ENCODE measurements at places on chromosomes 3 and 15.
A peak's percentile ranks its signal among the peaks of the same experiment; 100 is the strongest.

DNA sequence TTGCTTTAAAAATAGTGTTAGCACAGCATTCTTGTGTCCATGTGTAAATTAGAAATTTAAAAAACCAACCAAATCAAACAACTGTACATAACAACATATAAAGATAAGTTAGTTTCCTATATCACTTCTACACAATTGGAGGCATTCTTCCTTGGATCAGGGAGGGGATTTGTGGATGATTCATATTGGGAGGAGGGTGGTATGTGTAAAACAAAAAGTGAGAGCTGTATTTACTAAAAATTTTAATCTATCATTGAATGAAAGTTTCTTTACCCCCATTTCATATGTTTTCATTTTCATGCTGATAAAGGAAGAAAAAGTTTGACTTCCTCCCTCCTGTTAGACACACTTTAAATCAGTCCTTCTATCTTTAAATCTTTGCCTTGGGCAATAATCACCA, 325.0 kb downstream of the SATB1 start:
- no peaks in the 10 kb centered on the region for H3K27me3 ChIP-seq
- no peak overlapping the region for H3K4me3 ChIP-seq
- no peak for DNase-seq
- H3K36me3 ChIP-seq = peaks cover 5% of the 10 kb centered on the region
- H3K4me1 ChIP-seq = peaks cover 25% of the 10 kb centered on the region
- H3K27ac ChIP-seq = peak overlapping the region; percentile 62

DNA sequence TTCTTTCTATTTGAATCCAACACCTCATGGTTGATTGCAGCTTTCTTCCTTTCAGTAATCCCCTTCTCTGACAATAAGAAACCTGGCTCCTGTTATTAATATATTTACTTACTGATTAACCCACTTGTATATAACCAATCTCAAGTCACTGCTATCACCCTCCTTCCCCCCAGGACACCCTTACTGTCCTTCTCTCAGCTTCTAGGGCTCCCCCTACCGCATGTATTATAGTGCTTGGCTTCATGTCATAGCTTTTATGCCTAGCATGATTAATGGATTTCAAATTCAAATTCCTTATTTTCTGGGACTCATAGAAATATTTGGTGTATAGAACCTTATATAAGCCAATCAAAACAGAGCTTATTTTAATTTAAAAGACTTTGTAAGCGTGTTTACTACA, 75.7 kb upstream of the BNIP2 start:
- H3K27ac ChIP-seq = no peak overlapping the region
- no peak overlapping the region for H3K4me3 ChIP-seq
- no peaks in the 10 kb centered on the region for H3K36me3 ChIP-seq
- peaks cover 20% of the 10 kb centered on the region for H3K27me3 ChIP-seq
- DNase-seq = no peak
- H3K4me1 ChIP-seq = no peaks in the 10 kb centered on the region

- peaks cover 12% of the 10 kb centered on the region for H3K27me3 ChIP-seq
- DNase-seq = no peak
- H3K4me3 ChIP-seq = no peak overlapping the region
- no peak overlapping the region for H3K27ac ChIP-seq
- H3K4me1 ChIP-seq = no peaks in the 10 kb centered on the region
- H3K36me3 ChIP-seq = no peaks in the 10 kb centered on the region
Observed at GRCh38 chr3:133330065-133330464, 69.8 kb upstream of the BFSP2 start.

- H3K36me3 ChIP-seq = peaks cover 5% of the 10 kb centered on the region
- no peak overlapping the region for H3K27ac ChIP-seq
- H3K27me3 ChIP-seq = no peaks in the 10 kb centered on the region
Observed at GRCh38 chr15:67571648-67572415, 29.3 kb downstream of the MAP2K5 start.

- H3K4me3 ChIP-seq = no peak overlapping the region
- no peaks in the 10 kb centered on the region for H3K36me3 ChIP-seq
- H3K4me1 ChIP-seq = peaks cover 16% of the 10 kb centered on the region
Observed at GRCh38 chr3:186258968-186259367, 103.1 kb downstream of the DGKG start.

GRCh38 chr15:62803856-62804400, 238.6 kb upstream of the TPM1 start:
- no peaks in the 10 kb centered on the region for H3K27me3 ChIP-seq
- H3K27ac ChIP-seq = no peak overlapping the region
- DNase-seq = no peak
- H3K4me3 ChIP-seq = no peak overlapping the region

- DNase-seq = no peak
- H3K27me3 ChIP-seq = no peaks in the 10 kb centered on the region
- H3K4me1 ChIP-seq = peaks cover 6% of the 10 kb centered on the region
- no peak overlapping the region for H3K27ac ChIP-seq
- no peak overlapping the region for H3K4me3 ChIP-seq
Observed at GRCh38 chr3:160779040-160779439, 23.0 kb downstream of the PPM1L start.

DNA sequence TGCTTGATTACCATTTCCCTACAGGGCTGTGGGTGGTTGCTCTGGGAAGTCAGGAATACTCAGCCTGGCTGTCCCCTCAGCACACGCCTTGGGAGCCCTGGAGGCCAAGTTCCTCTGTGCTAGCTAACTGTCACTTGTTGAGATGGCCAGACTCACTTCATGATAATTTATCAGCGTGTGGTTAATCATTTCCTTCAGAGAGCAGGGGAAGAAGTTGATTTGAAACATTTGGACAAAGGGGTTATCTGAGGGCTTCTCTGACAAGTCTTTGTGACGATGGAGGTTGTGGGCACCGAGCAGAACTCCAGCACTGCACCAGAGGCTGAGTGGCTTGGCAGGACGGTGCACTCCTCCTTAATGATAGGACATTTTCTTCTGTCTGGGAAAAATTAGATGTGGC, 61.9 kb downstream of the WHAMM start:
- H3K4me3 ChIP-seq = no peak overlapping the region
- H3K27me3 ChIP-seq = no peaks in the 10 kb centered on the region
- no peak for DNase-seq
- H3K36me3 ChIP-seq = no peaks in the 10 kb centered on the region

GRCh38 chr3:33141006-33141405, 27.2 kb downstream of the CRTAP start:
- no peaks in the 10 kb centered on the region for H3K27me3 ChIP-seq
- no peak overlapping the region for H3K27ac ChIP-seq
- DNase-seq = no peak
- H3K4me1 ChIP-seq = peaks cover 52% of the 10 kb centered on the region
- H3K36me3 ChIP-seq = peaks cover 34% of the 10 kb centered on the region

DNA sequence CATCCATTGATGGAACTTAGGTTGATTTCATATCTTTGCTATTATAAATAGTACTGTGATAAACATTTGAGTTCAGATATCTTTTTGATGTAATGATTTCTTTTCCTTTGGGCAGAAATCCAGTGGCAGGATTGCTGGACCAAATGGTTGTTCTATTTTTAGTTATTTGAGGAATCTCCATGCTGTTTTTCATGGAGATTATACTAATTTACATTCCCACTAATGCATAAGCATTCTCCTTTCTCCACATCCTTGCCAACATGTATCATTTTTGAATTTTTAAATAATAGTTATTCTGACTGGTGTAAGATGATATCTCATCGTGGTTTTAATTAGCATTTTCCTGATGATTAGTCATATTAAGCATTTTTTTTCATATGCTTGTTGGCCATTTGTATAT, 144.0 kb upstream of the SUCLG2 start:
- no peaks in the 10 kb centered on the region for H3K4me1 ChIP-seq
- no peak overlapping the region for H3K4me3 ChIP-seq
- H3K36me3 ChIP-seq = peaks cover 1% of the 10 kb centered on the region
- no peak overlapping the region for H3K27ac ChIP-seq

GRCh38 chr3:151259664-151260063, 18.7 kb downstream of the P2RY14 start:
- no peaks in the 10 kb centered on the region for H3K27me3 ChIP-seq
- DNase-seq = no peak
- H3K27ac ChIP-seq = no peak overlapping the region
- no peaks in the 10 kb centered on the region for H3K36me3 ChIP-seq

GRCh38 chr15:66156310-66156975, 97.1 kb downstream of the MEGF11 start:
- H3K27ac ChIP-seq = no peak overlapping the region
- peaks cover 74% of the 10 kb centered on the region for H3K27me3 ChIP-seq
- no peak for DNase-seq
- H3K4me3 ChIP-seq = no peak overlapping the region
- no peaks in the 10 kb centered on the region for H3K4me1 ChIP-seq

GRCh38 chr3:102536456-102536855, 101.6 kb downstream of the ZPLD1 start:
- H3K4me3 ChIP-seq = no peak overlapping the region
- H3K36me3 ChIP-seq = no peaks in the 10 kb centered on the region
- H3K4me1 ChIP-seq = no peaks in the 10 kb centered on the region
- no peak for DNase-seq

DNA sequence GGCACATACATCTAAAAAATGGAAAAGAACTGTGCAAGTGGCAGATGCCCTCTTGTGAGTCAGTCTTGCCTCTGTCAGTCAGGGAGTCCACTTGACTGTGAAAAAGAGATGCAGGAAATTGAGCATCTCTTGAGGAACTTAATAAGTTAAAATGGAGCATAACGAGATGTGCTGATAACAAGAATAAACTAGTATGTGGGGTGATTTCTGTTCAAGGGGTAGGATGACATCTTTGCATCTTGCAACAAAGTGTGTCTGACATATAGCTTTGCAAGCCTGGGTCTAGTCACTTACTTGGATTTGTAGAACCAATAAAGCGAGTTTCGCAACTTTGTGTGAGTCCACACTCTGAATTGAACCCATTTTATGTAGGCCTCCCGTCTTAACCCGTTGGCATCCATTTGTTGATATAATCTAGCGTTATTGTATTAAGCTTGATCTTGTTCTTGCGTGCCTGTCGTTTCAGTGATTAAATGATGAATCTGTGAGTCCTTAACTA, 2.2 kb downstream of the USP3 start:
- no peak for DNase-seq
- H3K4me3 ChIP-seq = peak overlapping the region; percentile 74
- peaks cover 71% of the 10 kb centered on the region for H3K4me1 ChIP-seq

DNA sequence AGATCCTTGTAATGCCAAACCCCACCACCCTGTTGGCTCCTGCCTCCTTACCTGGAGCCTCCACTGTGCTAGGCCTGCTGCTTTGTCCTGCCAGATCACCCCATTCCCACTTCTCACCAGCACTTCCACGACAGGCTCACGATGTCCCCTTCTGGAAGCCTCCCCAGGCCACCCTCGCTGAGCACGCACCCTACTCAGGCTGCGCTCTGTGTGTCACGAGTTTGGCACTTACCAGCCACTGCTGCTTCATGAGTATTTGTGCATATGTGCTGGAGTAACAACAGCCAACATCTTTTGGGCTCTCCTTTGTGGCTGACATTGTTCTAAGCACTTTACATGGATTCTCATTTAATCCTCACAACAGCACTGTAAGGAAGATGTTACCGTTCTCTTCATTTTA, 58.1 kb downstream of the PDIA5 start:
- H3K27me3 ChIP-seq = no peaks in the 10 kb centered on the region
- H3K4me1 ChIP-seq = peaks cover 27% of the 10 kb centered on the region
- H3K27ac ChIP-seq = peak overlapping the region; percentile 12

DNA sequence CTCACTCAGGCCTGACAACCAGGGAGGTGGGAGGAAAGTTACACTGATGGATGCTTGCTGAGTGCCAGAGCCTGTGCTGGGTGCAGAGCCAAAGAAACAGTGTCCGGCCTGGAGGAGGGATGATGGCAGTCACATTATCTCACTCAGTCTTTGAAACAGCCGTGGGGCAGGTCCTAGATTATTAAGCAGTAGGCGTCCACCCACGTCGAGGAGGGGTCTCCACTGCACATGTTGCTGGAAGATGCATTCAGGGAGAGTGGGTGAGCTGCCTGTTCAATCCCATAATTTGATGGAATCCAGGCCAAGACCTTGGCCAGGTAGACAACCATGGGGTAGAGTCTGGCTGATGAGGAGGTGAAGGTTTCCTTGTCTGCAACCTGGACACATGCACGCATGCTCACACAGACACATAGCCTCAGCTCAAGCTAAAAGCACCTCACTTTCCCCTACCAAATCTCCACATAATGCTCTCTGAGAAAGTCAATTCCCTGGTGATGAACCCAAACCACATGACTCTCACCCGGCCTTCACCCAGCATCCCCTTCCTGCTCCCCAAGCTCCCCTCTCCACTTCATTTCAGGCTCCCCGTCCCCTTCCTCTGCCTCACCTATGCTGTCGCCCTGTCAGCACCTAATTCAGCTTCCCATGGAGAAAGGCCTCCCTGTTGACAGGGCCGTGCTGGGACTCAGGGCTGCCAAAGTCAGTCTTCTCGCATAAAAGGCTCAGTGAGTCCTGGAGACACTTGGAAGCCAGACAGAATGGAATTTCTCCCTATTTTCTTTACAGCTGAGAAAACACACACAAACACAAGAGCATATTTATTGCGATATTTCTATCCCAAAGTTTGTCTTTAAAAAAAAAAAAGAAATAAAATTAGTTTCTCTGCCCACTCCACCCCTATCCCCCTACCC, 29.8 kb downstream of the ACAN start:
- peaks cover 4% of the 10 kb centered on the region for H3K36me3 ChIP-seq
- peak overlapping the region; percentile 97 for H3K27ac ChIP-seq
- no peak for DNase-seq
- peaks cover 60% of the 10 kb centered on the region for H3K4me1 ChIP-seq
- H3K27me3 ChIP-seq = no peaks in the 10 kb centered on the region
- H3K4me3 ChIP-seq = peak overlapping the region; percentile 51

GRCh38 chr3:13581485-13582365, 32.8 kb downstream of the FBLN2 start:
- H3K4me3 ChIP-seq = no peak overlapping the region
- H3K36me3 ChIP-seq = no peaks in the 10 kb centered on the region

GRCh38 chr3:112531358-112531781, 30.4 kb downstream of the ATG3 start:
- no peak overlapping the region for H3K4me3 ChIP-seq
- H3K4me1 ChIP-seq = no peaks in the 10 kb centered on the region
- H3K27ac ChIP-seq = no peak overlapping the region

GRCh38 chr3:136869282-136869681, 7.3 kb downstream of the NCK1 start:
- peaks cover 9% of the 10 kb centered on the region for H3K36me3 ChIP-seq
- no peaks in the 10 kb centered on the region for H3K27me3 ChIP-seq
- no peak for DNase-seq

DNA sequence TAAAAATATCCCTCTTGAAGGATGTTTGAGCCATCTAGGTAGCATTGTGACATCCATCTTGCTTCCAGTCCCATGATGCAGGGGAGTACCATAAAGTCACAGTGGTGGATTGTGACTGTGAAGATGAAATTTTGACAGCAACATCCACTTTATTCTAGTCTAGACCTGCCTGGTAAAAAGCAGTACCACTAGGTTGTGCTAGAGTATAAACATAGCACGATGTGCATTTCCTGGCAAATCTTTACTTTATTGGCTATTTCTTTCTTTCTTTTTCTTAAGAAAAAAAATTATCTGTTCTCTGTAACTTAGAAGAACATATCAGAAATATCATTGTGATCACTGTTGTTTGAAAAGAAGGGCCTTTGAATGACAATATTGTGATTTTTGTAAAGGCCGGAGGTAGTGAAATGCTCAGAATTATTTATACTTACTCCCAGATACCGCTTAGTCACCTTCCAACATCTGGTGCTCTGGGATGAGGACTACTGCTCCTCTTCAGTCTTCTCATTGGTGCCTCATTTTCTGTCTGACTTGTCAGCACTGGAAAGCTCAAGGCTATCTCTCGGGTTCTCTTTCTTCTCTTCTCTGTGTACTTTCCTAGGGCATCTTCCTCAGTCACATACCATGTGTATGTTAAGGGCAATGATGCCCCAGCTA, 35.6 kb downstream of the AGBL1 start:
- peaks cover 1% of the 10 kb centered on the region for H3K27me3 ChIP-seq
- no peak overlapping the region for H3K27ac ChIP-seq
- DNase-seq = no peak
- no peaks in the 10 kb centered on the region for H3K36me3 ChIP-seq
- H3K4me1 ChIP-seq = no peaks in the 10 kb centered on the region

Measured in chondrocyte (in vitro differentiated cells).